ENCODE measurements at places on chromosomes 2 and 18. TPM values are rescaled to one million over a fixed set of nuclear protein-coding genes. Genes with fewer than 3 reads are reported as not detected.

The ASAP2 gene
- 18.6 TPM for total RNA-seq

The MYO1B gene
- 88.9 TPM for total RNA-seq

The DHRS9 gene
- not detected for total RNA-seq

The TMEM178A gene
- total RNA-seq = 3.5 TPM

The DUSP2 gene
- 0.12 TPM for total RNA-seq

The CCL20 gene
- not detected for total RNA-seq

The FLACC1 gene
- 1.2 TPM for total RNA-seq

The CGREF1 gene
- 15.8 TPM for total RNA-seq

The ARHGAP25 gene
- total RNA-seq = 1.1 TPM

The PIEZO2 gene
- total RNA-seq = 5.3 TPM

The RND3 gene
- total RNA-seq = 287 TPM

The ABCG5 gene
- not detected for total RNA-seq

The INHBB gene
- 0.08 TPM for total RNA-seq

The PLGLB2 gene
- total RNA-seq = 0.23 TPM

The TCF23 gene
- total RNA-seq = 0.82 TPM

The ATP8B1 gene
- 39.1 TPM for total RNA-seq

The IL1A gene
- total RNA-seq = not detected

The ERMN gene
- total RNA-seq = not detected

The GPBAR1 gene
- not detected for total RNA-seq

The ABCB11 gene
- not detected for total RNA-seq

The ECEL1 gene
- not detected for total RNA-seq

The ACMSD gene
- not detected for total RNA-seq

The CROCC2 gene
- total RNA-seq = 0.12 TPM

The DNER gene
- total RNA-seq = 0.60 TPM

The SH3RF3 gene
- 2.0 TPM for total RNA-seq

The CFAP221 gene
- not detected for total RNA-seq

The BABAM2 gene
- 14.2 TPM for total RNA-seq

The PCBP1 gene
- 21.3 TPM for total RNA-seq

The LOXHD1 gene
- total RNA-seq = not detected

The GALR1 gene
- under 0.01 TPM for total RNA-seq

The PRKAG3 gene
- total RNA-seq = 4.1 TPM
